ENCODE measurements at places on chromosomes 7 and 10. TPM values are rescaled to one million over a fixed set of nuclear protein-coding genes. Genes with fewer than 3 reads are reported as not detected.

DNA sequence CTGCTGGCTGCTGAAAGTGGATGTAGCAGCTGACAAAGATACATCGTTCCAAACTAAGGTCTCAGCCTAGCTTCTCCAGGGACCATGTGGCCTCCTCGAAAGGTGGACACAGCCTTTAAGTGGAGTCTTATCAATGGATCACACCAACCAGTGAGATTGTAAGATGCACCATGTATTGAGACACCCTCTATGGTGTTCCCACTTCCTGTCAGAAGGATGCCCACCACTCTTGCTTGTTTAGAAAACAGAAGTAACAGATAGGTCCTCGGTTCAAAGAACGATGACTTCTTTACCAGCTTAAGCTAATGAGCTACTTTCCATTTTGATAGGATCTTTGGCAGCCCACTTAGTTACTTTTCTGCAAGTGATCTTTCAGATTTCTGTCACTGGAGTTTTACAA lies 34.3 kb downstream of the SLC25A13 start:
- no peak for DNase-seq

GRCh38 chr7:45968856-45969541 lies 47.9 kb upstream of the IGFBP3 start:
- no peak for DNase-seq

GRCh38 chr10:121880895-121881294 lies 46.9 kb downstream of the ATE1 start:
- no peak for DNase-seq

DNA sequence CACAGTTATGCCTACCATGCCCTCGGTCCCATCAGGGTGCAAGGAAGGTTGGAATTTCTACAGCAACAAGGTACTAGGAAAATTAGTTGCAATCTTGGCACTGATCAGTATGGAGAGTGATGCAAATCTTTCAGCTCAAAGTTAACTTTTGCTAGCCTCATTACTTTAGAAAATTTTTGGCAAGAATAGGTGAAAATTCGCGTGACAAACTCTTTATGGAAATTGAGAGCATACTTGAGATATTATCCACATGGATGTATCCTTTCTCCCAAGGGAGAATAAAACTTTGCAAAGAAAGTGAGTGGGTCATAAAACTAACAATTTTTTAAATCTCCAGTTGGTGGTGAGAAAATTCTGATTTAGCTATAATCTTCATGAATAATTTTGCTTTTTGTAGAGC lies 71.1 kb upstream of the SLC39A12 start:
- DNase-seq, result no peak

- no peak for DNase-seq
Measured at GRCh38 chr7:44390701-44391100, 65.3 kb upstream of the CAMK2B start.

DNA sequence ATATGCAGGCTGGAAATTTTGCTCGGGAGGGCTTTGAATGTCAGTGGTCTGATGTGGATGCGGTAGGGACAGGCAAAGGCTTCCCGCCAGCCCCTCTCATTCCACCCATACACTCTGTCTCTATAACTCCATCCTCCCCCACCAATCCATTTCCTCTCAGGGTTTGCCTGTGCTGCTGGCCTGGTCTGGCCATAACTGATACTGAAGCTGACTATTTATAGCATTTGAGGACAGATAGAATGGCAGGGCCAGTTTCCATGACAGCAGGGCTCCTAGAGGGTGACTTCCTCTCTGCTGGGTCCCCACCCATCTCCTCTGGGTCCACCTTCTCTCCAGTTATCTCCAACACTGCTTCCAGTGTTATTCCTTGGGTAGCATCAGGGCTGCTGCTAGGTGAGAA lies 6.6 kb upstream of the PDLIM1 start:
- no peak for DNase-seq

Gene TRIM50
- total RNA-seq, result not detected

- DNase-seq, result no peak
Measured at GRCh38 chr7:101125989-101126650, 784 bp upstream of the SERPINE1 start.

DNA sequence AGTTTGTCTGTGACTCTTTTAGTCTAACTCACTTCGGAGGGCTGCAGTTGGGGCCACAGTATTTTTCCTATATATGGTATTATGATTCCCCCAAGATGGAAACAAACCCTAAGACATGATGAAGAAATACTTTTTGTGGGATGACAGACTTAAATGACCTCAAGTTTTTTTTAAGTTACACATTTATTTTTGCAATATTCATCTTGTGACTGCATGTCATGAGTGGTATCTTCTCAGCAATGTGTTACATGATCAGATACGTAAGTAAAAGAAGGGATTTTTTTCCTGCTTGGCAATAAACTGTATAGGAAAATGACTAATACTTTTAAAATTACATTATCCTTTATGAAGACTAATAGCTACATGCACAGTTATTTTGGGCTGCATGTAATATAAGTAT lies 57.8 kb downstream of the OR13A1 start:
- DNase-seq, result no peak

All from G401 (cell line).